H9 (cell line): ENCODE measurements at places on chromosomes 12 and 14.
A peak's percentile ranks its signal among the peaks of the same experiment; 100 is the strongest.

- DNase-seq = no peak
Measured at GRCh38 chr14:50669441-50669986, 1.4 kb upstream of the SAV1 start.

DNA sequence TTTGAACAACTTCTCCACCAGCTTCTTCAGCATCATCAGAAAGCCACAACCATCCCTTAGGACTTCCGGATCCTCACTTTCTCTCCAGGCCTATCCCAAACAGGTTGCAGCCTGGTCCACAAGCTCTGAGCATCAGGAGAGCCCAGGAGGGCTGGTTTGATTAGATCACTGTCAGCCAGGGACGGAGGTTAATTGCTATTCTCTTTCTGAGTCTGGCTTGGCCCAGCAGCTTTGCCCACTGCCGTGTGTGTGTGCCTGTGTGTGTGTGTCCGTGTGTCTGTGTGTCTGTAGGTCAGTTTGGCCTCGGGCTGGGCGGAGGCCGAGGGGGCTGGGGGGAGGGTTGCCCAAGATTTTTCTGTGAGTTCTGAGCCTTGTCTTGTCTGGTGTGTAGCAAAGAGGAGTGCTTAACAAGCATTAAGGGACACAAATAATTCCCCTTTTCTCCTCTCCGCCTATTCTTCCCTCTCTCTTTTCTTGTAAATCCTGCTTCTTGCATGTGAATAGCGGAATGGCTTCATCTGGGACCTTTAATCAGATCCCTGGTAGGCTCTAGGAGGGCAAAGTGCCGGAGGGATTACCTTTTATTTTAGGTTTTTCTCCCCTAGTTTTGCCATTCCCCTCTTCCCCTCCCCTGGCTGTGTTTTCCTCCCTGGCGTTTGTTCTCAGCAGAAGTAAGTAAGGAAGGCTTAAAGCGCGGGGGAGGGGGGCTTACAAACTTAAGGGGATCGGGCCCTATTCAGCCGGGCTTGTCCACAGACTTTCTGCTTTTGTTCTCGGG is 138.2 kb upstream of the LHX5 start:
- peak; percentile 71 for DNase-seq

- peak; percentile 83 for DNase-seq
Measured at GRCh38 chr12:123075646-123076171, 75.2 kb downstream of the PITPNM2 start.

- DNase-seq = no peak
Measured at GRCh38 chr12:101328917-101329316, 49.0 kb downstream of the UTP20 start.

DNA sequence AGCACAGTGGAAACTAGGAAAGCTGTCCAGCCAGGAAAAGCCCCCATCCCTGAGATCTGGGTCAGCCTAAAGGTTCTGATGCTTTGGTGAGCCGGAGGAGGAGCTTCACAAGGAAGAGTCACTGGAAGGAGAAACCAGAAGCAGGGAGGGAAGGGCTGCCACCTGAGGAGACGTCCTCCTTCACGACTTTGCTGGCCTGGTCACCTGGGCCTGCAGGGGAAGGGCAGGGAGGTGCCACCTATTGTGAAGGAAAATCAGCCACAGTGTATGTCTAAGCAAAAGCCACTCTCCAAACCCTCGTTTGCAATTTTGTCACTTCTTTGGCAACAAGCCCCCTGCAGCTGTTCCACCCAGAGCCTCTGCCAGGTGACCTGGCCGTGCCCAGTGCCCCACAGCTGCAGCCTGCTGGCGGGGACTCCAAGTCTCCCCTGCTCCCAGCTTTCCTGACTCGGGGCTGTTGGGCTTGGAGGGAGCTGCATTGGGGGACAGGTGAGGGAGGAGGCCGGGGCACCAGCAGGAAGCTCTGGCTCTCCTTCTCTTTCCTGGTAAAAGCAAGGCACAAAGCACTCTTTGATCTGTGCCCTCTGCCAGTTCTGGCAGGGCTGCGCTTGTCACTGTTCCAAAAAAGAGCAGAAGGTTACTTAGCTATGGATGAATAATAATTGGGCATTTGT is 120.9 kb upstream of the BCL2L14 start:
- no peak for DNase-seq

GRCh38 chr14:78196323-78196722 is 26.1 kb downstream of the NRXN3 start:
- no peak for DNase-seq

GRCh38 chr14:86221000-86221399 is 691.1 kb downstream of the FLRT2 start:
- DNase-seq = peak; percentile 86
